T-helper 22 cell (primary cell): ENCODE measurements at places on chromosomes 3 and 15.

GRCh38 chr15:58336161-58336560, 95.6 kb upstream of the LIPC start:
- no peak for DNase-seq

GRCh38 chr3:43038010-43038409, 58.9 kb downstream of the GASK1A start:
- no peak for DNase-seq

DNA sequence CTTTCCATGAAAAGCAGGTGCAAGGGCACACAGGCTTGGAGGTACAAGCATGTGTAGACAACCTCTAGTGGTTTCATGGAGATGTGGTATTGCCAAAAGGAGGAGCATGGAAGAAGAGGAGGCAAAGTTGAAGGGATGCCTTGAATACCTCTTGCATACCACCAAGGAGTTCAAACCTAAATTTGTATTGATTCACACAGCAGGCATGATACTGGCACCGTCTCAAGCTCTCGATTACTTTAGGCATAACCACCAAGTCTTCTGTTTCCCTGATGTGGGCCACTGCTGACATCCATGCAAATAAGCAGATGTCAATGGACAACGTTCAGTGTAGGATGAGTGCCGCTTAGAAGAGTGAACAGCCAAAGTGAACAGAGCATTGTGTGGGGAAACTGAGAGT, 87.1 kb downstream of the SCN11A start:
- DNase-seq, result no peak

DNA sequence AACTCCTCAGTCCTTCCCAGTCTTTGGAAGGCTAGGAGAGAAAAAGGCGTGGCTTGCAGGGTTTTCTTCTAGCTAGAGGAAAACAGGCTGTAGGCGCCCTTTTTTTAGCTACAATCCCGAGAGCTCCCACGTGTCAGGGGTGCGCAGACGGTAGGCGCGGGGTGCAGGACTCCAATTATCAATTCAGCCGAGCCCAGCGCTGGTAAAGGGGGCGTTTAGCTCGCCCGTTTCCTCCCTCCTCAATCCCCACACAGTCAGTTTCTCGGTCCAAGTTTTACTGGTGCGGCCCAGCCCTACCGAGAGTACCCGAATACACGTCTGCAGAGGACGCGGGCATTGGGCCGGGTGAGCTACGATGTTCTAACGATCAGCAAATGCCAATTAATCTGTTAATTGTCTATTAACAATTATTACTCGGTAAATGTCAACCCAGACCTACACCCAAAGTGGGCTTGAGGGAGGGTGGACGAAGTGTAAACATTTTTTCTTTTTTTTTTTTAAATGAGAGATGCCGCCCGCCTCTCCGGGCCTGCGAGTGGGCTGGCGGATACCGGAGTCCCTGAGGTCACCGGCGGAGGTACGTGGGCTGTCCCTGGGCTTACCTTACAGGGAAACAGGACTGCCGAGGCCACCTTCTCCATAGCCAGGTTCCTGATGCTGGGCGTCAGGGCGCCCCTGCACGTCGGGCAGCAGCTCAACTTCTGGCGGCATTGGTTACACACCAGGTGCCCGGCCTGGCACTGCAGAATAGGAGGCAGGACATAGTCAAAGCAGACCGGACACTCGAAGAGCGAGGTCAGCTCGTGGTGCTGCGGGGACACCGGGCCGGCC, 923 bp downstream of the SIAH2 start:
- no peak for DNase-seq

DNA sequence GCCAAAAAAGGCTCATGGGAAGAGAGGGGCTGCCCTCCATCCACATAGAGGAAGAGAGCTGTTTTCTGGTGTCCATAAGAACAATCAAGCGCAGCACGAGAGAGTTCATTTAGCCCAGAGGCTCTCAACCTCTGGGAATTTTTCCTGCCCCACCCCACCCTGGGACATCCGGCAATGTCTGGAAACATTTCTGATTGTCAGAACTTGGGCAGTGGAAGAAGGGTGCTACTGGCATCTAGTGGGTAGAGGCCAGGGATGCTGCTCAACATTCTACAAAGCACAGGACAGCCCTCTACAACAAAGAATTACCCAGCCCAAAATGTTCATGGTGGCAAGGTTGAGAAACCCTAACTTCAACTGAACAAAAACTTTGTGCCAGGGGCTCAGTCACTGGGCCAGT, 92.9 kb downstream of the RAB11A start:
- DNase-seq, result no peak

DNA sequence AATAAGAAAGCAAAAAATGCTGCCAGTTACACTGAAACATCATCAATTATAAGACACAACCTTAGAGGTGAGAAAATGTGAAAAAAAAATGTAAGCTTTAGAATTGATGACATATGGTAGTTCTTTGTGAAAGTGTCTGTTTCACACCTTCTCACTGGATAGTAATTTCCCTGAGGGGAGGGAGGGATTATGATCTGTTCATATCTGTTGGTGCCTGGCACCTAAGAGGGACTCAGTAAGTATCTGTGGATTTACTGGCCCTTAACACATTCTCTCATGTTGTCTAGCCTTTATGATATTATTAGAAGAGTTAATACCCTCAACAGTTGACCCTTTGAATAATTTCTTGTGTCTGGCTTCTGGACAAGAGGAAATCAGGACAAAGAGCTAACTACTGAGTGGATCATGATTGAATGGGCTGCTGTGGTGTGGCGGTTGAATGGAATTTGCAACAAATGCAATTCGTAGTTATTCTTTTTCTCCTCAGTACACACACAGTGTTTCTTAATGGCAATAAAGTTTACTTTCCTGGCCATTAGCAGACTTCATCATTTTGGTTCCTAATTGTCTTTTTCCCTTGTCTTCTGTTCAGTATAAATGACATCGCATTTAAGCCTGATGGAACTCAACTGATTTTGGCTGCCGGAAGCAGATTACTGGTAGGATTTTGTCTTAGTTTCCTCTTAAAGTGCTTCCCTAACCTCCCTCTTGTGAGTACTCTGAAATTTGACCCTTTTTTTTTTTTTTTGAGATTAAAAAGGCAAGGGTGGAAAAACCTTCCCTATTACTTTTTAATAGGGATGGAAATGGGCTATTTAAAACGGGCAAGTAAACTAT, 9.5 kb downstream of the IFT122 start:
- DNase-seq, result no peak
